Activated CD4-positive, CD25-positive, alpha-beta regulatory T cell treated with anti-CD3 and anti-CD28 coated beads, Interleukin-2, amount 50 U/mL, for 24 hours (primary cell): ENCODE measurements at places on chromosomes 7 and 10.

- ATAC-seq = no peak
Observed at GRCh38 chr10:2326411-2326810, 589.1 kb upstream of the ADARB2 start.

- no peak for ATAC-seq
Observed at GRCh38 chr10:122988501-122988900, 8.3 kb downstream of the PSTK start.

GRCh38 chr10:20993389-20993788 lies 96.3 kb upstream of the NEBL start:
- no peak for ATAC-seq

DNA sequence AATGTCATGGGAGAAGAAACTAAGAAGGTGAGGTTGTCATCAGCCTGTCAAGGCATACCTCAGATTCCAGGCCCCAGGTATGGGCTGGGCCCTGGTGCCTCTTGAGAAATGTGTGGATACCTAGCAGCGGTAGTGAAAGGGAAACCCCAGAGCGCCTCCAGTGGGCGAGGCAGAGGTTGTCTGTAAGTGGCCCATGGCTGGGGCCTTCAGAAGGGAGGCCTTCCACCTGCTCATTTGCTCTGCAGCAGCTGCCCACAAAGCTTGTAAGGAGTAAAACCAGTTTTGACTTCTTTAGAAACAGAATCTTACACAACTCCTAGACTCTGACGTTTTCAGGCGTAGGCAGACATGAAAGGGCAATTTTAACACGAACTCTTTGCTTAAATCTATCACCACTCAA lies 509.9 kb downstream of the PARD3 start:
- ATAC-seq = no peak

DNA sequence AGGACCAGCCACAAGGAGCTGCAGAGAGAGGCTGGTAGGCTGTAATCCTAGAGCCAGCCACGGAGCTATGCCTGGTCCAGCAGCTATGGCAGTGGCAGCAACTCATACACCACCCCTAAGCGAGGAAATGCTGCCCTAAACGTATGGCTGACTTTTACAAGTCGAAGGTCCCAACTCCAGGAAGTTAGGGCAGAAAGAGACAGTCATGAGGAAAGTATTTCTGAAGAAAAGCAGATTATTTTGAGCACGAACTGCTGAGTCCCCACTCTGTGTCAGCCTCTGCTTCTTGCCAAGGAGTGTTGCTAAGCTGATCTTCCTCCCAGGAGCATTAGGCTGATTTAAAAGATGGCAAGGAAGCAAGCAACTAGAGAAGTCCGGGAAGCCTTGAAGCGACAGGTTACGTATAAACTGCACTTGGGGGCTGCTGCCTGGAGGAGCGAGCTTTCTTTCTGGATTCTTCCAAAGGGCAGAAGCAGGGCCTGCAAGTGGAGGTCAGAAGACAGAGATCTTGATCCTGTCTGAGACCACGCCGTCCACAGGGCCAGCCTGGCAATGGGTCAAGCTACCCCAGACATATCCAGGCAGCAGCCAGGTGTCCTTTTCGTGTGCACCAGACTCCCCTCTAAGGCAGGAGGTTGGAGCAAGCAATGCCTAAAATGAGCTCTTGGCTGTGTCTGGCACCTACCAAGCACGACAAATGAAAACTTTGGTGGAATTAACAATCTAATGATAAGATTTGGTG lies 39.4 kb downstream of the PLXNA4 start:
- no peak for ATAC-seq

GRCh38 chr7:43701929-43702328 lies 27.4 kb downstream of the COA1 start:
- ATAC-seq = no peak

GRCh38 chr10:83915801-83916200 lies 223.5 kb upstream of the GHITM start:
- ATAC-seq = no peak

GRCh38 chr10:74827694-74828093 lies 1.3 kb downstream of the KAT6B start:
- no peak for ATAC-seq

- ATAC-seq = no peak
Observed at GRCh38 chr7:150965273-150965830, 12.8 kb downstream of the KCNH2 start.

DNA sequence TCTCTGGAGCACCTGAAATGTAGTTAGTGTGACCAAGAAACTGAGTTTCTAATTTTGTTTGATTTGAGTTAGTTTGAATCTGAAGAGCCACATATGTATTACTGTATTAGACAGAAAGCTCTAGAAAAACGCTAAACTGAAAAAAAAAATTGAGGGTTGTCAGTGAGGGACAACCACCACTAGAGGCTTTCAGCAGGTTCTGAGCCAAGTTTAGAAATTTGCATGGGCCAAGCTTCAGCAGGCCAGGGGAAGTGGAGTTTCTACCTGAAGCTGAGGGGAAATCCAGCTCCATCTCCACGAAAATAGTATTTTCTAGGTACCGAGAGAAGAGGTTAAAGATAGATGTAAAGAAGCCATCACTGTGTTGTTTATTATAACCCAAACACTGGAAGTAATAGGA lies 77.9 kb upstream of the PLXNA4 start:
- ATAC-seq = no peak

DNA sequence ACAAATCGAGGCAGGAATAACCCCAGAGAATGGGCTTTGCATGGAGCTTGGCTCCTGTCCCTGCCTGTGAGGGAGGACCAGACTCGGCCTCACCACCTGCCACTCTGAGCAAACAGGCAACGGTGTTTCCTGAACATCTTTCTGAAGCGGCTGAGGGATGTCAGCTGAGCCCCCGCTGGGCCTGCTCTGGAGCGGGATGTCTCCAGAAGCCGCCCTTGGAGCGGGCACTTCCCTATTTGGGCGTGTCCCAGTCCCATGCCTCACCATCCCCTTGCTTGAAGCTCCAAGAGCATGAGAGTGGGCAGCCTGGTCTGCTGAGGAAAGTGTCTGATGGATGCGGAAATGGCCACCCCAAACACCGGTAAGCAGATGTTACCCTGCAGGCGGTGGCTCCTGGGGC lies 10.2 kb downstream of the ALKBH4 start:
- no peak for ATAC-seq

DNA sequence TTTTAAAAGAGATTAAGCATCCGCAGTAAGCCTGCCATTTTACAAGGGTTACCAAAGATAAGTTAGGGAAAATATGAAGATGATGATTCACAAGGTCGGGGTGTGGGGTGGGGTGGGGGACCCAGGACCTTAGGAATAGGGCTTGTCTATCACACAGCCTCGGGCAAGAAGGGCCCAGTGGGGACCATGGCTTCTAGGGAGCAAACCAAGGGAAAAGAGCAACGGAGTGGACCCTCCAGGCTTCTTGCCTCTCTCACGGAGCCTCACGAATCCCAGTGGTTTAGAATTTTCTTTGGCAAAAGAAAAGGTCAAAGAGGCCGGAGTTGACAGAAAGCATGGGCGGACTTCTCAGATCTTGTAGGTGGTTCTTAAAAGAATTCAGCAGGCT lies 1.3 kb downstream of the PRKCQ start:
- ATAC-seq = no peak

- no peak for ATAC-seq
Observed at GRCh38 chr10:12875100-12875499, 126.4 kb downstream of the CCDC3 start.

DNA sequence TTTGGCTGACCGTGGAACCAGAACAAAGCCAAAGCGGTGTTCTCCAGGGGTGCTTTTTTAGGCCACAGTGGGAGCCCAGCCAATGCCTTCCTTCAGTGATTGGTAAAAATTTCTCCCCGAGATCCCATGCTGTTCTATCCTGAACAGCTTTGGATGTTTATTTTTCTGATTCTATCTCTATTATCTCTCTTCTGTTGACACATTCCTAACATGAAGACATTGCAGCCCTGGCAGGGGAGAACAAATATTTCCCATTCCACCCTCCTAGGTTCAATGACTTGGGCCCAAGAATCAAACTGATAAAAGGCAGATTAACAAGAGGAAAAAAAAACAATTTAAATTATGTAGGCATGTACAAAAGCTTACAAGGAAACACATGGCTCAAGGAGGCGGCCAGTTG lies 162.7 kb downstream of the PFKFB3 start:
- ATAC-seq = no peak
